ENCODE measurements at places on chromosomes 3 and 15. TPM values are rescaled to one million over a fixed set of nuclear protein-coding genes. Genes with fewer than 3 reads are reported as not detected.

- H3K4me1 ChIP-seq, result no peaks in the 10 kb centered on the region
- H3K27ac ChIP-seq, result no peak overlapping the region
- no peaks in the 10 kb centered on the region for H3K36me3 ChIP-seq
- H3K4me3 ChIP-seq, result no peak overlapping the region
These were observed 159.2 kb downstream of the TPRG1 start for GRCh38 chr3:189331002-189331418.

DNA sequence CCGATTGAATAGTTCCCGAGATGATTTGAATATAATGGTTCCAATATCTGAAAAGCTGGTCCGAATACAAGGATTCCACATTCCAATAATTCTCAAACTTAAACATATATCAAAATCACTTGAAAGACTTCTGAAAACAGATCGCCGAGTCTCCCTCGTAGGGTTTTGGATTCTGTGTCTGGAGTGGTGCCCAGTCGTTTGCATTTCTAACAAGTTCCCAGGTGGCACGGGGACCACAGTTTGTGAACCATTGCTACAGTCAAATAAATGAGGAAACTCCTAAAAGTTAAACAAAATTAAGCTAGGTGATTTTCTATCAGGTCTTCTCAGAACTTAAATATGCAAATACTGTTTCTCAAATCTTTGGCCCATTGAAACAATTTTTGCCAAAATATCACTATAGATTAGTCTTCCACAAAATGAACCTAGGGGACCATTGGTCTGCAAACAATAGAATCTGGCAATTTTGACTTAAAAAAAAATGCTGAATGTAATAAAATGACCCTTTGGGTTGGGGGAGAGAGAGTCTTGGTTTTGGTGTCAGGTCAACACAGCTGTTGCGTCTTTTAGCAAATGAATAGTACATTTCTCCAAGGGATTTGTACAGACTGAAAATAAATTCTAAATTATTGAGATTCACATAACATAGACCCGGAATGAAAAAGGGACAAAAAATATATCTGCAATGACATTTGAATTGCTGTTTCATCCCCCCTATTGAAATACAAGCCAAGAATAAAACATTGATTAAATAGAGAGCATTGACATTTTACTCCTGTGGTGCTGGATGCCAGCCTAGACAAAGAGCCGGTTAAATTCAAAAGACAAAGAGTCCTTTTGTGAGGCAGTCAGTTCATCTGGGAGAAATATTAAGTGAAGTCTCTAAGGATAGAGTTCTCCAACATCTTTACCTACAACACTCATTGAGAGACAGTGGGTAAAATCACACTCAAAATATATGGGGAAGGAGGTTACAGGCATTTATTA lies 175.7 kb upstream of the ADAMTS9 start:
- H3K4me1 ChIP-seq, result peaks cover 12% of the 10 kb centered on the region
- no peaks in the 10 kb centered on the region for H3K36me3 ChIP-seq
- H3K27me3 ChIP-seq, result no peaks in the 10 kb centered on the region

- no peak for DNase-seq
- H3K27ac ChIP-seq, result no peak overlapping the region
- no peak overlapping the region for H3K4me3 ChIP-seq
- peaks cover 6% of the 10 kb centered on the region for H3K4me1 ChIP-seq
These were observed 79.0 kb downstream of the SERPINI1 start for GRCh38 chr3:167814441-167814951.

The PRSS50 gene
- 0.35 TPM for total RNA-seq

- no peaks in the 10 kb centered on the region for H3K4me1 ChIP-seq
- no peaks in the 10 kb centered on the region for H3K36me3 ChIP-seq
- no peak for DNase-seq
- no peak overlapping the region for H3K27ac ChIP-seq
- H3K4me3 ChIP-seq, result no peak overlapping the region
- H3K27me3 ChIP-seq, result no peaks in the 10 kb centered on the region
These were observed 369.6 kb downstream of the OTOL1 start for GRCh38 chr3:161866176-161866575.

- H3K4me3 ChIP-seq, result no peak overlapping the region
- no peaks in the 10 kb centered on the region for H3K36me3 ChIP-seq
- peaks cover 2% of the 10 kb centered on the region for H3K4me1 ChIP-seq
- no peaks in the 10 kb centered on the region for H3K27me3 ChIP-seq
These were observed 9.3 kb downstream of the COLQ start for GRCh38 chr3:15512166-15512565.

DNA sequence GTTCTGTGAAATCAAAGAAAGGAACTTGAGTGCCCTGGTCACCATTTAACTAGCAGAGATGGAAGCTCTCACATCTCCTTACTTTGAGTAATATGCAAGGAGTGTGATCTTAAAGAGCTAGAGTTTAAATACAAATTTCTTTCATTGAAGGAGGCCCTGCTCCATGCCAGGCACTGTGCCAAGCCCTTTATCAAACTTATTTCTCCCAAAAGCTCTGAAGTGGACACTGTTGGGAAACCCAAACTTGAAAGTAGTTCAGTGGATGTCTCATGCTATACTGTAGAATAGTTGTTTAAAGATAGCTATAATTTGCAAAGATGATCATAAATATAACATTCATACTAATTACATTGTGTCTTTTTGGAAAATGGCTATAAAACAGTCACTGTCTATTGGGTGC lies 17.1 kb downstream of the GALNT15 start:
- H3K36me3 ChIP-seq, result no peaks in the 10 kb centered on the region
- H3K27me3 ChIP-seq, result no peaks in the 10 kb centered on the region
- H3K4me3 ChIP-seq, result no peak overlapping the region
- no peaks in the 10 kb centered on the region for H3K4me1 ChIP-seq
- H3K27ac ChIP-seq, result no peak overlapping the region
- peak; percentile 58 for DNase-seq

DNA sequence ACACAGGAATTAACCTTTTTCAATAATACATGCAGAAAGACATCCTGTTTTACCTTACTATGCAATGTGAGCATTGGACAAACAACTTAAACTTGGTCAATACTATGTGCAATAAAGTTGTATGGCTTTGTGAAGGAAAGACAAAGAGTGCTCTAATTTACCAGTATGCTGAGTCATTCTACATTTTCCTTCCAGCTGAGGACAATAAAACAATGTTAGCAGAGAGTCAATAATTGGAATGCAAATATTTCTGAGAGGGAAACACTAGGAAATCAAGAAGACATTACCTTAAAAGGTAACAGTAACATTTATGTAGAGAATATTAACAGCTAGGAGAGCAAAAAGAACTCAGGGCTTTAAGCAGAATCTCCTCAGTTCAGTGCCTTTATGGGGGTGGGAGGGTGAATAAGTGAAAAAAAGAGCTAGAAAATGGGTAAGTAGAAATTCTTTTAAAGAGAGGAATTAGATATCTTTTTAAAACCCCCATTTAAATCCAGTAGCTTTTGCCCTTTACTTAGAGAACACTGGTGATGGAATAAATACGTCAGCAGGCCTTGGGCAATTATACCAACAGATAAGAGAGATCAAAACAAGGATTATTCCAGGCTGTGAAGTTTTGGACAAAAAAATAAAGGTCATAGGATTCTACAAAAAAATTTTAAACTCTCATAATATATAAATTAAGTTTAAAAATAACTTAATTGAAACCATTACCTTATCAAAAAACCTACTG lies 11.6 kb upstream of the HGD start:
- no peak overlapping the region for H3K4me3 ChIP-seq
- DNase-seq, result no peak
- H3K27me3 ChIP-seq, result no peaks in the 10 kb centered on the region
- no peak overlapping the region for H3K27ac ChIP-seq
- no peaks in the 10 kb centered on the region for H3K4me1 ChIP-seq

The NR1I2 gene
- total RNA-seq, result 0.36 TPM

DNA sequence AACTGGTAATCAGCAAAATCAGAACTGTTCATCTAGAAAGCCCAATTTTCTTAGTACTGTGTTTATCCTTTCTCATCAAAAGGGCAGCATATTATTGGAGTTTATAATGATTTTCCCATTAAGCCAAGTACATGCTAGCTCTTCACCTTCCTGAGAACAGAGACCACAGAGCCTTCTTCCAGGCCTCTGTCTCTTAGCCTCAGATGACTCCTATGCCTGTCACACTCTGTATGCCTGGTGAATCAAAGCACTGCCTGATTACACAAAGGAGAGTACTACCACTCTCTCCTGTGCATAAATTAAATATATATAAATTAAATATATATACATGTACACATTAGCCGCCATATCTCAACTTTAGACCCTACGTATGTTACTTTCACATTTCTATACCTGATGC lies 636.1 kb downstream of the NTRK3 start:
- H3K36me3 ChIP-seq, result no peaks in the 10 kb centered on the region
- no peak overlapping the region for H3K4me3 ChIP-seq
- H3K27me3 ChIP-seq, result no peaks in the 10 kb centered on the region
- H3K27ac ChIP-seq, result no peak overlapping the region
- no peaks in the 10 kb centered on the region for H3K4me1 ChIP-seq
- no peak for DNase-seq

The TMEM266 gene
- 0.11 TPM for total RNA-seq

- DNase-seq, result no peak
- no peaks in the 10 kb centered on the region for H3K27me3 ChIP-seq
- no peak overlapping the region for H3K27ac ChIP-seq
- no peaks in the 10 kb centered on the region for H3K4me1 ChIP-seq
- no peak overlapping the region for H3K4me3 ChIP-seq
These were observed 19.8 kb upstream of the PIGZ start for GRCh38 chr3:196988241-196989029.

DNA sequence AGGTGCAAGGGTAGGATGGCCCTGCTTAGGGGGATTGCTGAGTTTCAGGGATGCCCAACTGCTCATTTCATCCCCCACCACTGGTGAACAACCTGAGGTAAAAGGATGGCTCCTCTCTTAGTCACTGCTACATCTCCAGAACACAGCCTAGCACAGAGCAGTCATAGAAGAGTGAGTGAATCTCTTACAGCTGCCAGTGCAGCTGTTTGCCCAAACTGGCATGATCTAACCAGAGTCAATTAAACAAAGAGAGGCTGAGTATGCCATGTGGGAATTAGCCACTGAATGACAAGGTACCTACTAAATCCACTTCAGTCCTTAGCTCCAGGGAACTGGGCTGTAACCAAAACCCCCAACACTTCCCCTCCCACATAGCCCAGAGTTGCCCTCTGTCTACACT lies 6.8 kb upstream of the NCKIPSD start:
- H3K4me3 ChIP-seq, result no peak overlapping the region
- peak; percentile 7 for DNase-seq
- H3K27me3 ChIP-seq, result no peaks in the 10 kb centered on the region
- no peaks in the 10 kb centered on the region for H3K36me3 ChIP-seq
- no peak overlapping the region for H3K27ac ChIP-seq

- no peaks in the 10 kb centered on the region for H3K4me1 ChIP-seq
- no peaks in the 10 kb centered on the region for H3K36me3 ChIP-seq
- no peaks in the 10 kb centered on the region for H3K27me3 ChIP-seq
These were observed 501.5 kb downstream of the ROBO2 start for GRCh38 chr3:77541203-77541922.

DNA sequence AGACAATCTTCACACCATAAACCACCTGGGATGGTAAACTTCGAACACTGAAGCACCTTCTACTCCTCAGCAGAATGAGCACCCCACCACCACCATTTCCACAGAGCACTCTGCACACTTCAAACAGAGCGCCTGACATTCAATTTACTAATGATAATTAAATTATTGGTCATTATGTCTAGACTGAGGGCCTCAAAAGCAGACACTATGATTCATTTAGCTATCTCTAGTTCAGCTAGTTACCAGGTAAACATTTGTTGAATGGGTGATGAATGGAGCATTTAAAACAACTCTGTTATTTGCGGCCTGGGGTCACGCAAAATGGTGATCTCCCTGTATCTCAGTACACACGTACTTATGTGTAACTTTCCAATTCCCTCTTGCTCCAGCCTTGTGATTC lies 40.9 kb downstream of the ACAP2 start:
- peaks cover 4% of the 10 kb centered on the region for H3K4me1 ChIP-seq
- no peak for DNase-seq
- H3K27ac ChIP-seq, result no peak overlapping the region
- H3K27me3 ChIP-seq, result no peaks in the 10 kb centered on the region

DNA sequence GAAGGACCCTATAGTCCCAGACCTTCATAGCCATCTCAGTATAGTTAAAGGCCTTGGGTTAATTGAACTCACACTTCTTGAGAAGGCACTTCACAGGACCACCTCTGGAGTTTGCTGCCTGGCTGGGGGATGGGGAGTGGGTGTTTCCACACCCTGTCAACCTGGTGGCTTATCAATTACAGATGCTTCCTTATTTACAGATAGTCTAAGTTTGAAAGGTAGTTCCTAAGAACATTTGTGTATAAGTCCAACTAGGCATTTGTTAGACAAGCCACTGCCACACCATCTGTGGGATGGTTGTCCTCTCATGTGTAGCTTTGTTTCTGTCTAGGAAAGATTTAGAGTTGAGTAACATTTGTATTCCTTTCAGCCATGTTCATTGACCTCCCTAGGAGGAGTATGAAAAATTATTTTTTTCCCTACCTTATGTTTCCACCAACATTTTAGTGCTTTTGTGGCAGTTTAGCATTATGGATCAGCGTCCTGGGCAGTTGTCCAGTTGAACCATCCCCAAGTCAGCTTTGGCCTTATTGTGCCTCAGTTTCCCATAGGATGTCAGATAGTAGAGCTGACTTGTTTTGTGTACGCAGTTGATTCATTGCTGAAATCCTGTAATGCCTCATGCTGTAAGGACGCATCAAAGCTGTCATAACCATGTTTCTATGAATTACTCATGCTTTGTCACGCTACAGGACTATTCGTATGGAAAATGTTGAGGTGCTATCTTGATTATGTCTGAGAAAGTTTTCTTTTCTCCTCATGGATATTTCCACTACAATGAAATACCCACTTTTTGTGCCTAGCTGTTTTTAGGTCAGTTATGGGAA lies 21.2 kb upstream of the SIAH2 start:
- no peaks in the 10 kb centered on the region for H3K4me1 ChIP-seq
- H3K27me3 ChIP-seq, result no peaks in the 10 kb centered on the region
- no peak overlapping the region for H3K4me3 ChIP-seq
- no peak overlapping the region for H3K27ac ChIP-seq
- no peaks in the 10 kb centered on the region for H3K36me3 ChIP-seq
- DNase-seq, result no peak

The HDGFL3 gene
- 67.6 TPM for total RNA-seq

DNA sequence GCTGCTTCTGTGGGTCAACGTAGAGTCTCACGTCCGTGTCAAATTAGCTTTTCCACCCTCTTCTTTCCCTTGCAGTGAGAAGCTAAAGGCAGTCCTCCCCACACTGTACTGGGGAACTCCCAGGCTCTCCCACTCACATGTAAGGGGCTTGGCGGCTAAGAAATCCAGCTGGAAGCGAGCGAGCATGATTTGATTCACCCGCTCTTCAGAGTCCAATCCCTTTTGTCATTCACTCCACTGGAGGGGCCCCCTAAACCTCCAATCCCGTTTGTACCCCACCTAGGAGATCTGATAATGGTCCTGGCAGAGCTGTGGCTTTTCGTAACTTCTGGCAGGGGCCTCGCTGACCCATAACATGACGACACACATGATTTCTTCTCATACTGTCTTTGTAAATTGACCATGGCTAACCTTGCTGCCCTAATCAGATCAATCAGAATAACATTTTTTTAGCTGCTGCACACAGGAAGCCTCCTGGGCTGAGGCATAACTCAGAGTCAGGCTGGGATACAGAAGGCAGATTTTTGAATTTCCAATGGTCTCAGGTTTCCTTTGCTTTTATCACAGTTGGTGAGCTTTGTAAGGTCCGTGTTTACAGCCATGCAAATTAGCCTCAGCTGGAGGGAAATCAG lies 235.2 kb downstream of the GREM1 start:
- no peaks in the 10 kb centered on the region for H3K36me3 ChIP-seq
- no peak for DNase-seq
- no peaks in the 10 kb centered on the region for H3K4me1 ChIP-seq
- H3K4me3 ChIP-seq, result no peak overlapping the region

- no peak overlapping the region for H3K27ac ChIP-seq
- DNase-seq, result no peak
- H3K27me3 ChIP-seq, result no peaks in the 10 kb centered on the region
- H3K4me3 ChIP-seq, result no peak overlapping the region
- H3K4me1 ChIP-seq, result peaks cover 1% of the 10 kb centered on the region
These were observed 10.7 kb downstream of the CEP63 start for GRCh38 chr3:134496471-134497071.

Data from ovary (tissue), 10 donors.